ENCODE measurements at places on chromosomes 3 and 15. TPM values are rescaled to one million over a fixed set of nuclear protein-coding genes. Genes with fewer than 3 reads are reported as not detected.

The CX3CR1 gene
- total RNA-seq = 0.32 TPM

The ACTRT3 gene
- total RNA-seq = 3.3 TPM

GRCh38 chr3:190169243-190169642, 48.5 kb upstream of the P3H2 start:
- H3K27ac ChIP-seq = no peak overlapping the region
- H3K4me3 ChIP-seq = no peak overlapping the region
- H3K4me1 ChIP-seq = no peaks in the 10 kb centered on the region
- no peaks in the 10 kb centered on the region for H3K27me3 ChIP-seq
- no peak for DNase-seq

GRCh38 chr3:13235897-13236296, 162.7 kb upstream of the IQSEC1 start:
- peaks cover 8% of the 10 kb centered on the region for H3K27me3 ChIP-seq
- no peak overlapping the region for H3K4me3 ChIP-seq
- no peaks in the 10 kb centered on the region for H3K36me3 ChIP-seq
- H3K4me1 ChIP-seq = no peaks in the 10 kb centered on the region
- DNase-seq = no peak
- H3K27ac ChIP-seq = no peak overlapping the region

DNA sequence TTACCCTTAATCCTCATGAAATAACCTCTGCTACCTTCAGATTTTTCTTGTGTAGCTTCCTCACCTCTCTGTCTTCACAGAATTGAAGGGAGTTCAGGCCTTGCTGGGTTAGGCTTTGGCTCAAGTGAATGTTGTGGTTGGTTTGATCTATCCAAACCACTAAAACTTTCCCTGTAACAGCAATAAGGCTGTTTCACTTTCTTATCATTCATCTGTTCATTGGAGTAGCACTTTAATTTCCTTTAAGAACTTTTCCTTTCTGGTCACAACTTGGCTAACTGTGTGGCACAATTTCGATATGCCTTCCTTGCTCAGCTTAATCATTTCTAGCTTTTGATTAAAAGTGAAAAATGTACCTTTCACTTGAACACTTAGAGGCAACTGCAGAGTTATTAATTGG, 129.8 kb downstream of the NR1I2 start:
- no peak overlapping the region for H3K4me3 ChIP-seq
- DNase-seq = no peak
- H3K27me3 ChIP-seq = no peaks in the 10 kb centered on the region
- H3K27ac ChIP-seq = no peak overlapping the region
- no peaks in the 10 kb centered on the region for H3K4me1 ChIP-seq
- peaks cover 14% of the 10 kb centered on the region for H3K36me3 ChIP-seq

DNA sequence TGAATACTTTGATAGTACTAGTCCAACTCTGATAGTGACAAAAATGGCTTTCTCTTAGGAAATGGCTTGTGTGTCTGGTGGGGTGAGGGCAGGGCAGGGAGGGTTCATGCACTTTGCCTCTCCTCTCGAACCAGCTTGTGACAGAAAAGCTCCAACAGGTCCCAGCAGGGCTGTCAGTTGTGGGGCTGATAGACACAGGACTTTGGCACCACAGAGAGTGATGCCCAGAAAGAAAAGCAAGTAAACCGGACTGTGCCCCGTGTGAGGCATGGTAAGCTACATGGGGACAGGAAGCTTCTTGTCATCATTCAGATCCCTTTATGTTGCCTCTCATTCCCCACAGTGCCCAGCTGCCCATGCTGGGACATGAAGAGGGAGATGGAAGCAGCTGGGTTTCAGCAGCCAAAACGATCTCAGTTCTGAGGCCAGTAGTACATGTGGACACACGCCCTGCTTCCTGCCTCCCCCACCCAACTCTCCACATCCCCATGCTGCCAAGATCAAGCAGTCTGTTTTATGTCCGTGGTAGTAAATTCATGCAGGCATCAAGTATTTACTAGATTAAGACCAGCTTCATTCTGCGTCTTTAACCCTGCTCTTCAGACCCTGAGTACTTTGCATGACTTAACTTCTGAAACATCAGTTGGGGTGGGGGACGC, 29.7 kb upstream of the LIPC start:
- no peak overlapping the region for H3K4me3 ChIP-seq
- no peak overlapping the region for H3K27ac ChIP-seq
- no peak for DNase-seq
- H3K36me3 ChIP-seq = no peaks in the 10 kb centered on the region

DNA sequence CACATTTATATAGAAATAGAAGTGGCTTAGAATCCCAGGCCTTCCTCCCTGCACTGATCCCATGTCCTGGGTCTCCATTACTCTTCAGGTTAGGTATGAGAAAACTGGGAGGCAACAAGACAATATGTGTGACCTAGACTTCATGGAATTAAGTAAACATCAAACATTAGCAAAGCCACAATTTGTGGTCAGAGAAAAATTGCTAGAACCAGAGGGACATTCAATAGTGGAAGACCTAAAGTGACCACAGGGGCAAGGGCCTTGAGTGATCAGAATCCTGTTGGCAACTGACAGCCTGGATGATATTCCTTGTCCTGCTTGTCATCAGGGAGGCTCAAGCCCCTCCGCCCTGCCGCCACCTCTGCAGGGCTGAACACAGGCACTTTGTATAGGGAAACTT, 322.8 kb upstream of the CTNNB1 start:
- H3K4me3 ChIP-seq = no peak overlapping the region
- peaks cover 9% of the 10 kb centered on the region for H3K4me1 ChIP-seq
- H3K36me3 ChIP-seq = no peaks in the 10 kb centered on the region

DNA sequence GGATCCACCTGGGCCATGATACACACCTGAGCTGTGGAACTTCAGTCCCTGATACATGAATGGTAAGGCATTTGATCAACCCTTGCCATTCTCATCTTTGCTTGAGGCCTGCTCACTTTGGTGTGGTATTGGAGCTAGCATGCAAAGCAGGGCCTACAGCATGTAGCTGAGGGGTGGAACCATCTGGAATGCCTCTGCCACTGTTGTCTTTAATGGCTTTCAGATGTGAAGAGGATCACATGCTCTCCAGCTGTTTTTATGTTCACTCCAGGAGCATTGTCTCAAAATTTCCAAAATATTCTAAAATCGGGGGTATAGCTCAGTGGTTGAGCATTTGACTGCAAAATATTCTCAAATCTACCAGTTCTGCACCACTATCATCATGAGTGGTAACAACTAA, 64.4 kb upstream of the PHLDB2 start:
- H3K4me3 ChIP-seq = no peak overlapping the region
- no peaks in the 10 kb centered on the region for H3K4me1 ChIP-seq
- H3K27ac ChIP-seq = no peak overlapping the region
- H3K36me3 ChIP-seq = no peaks in the 10 kb centered on the region
- H3K27me3 ChIP-seq = no peaks in the 10 kb centered on the region
- DNase-seq = no peak

GRCh38 chr3:17431484-17432045, 310.9 kb downstream of the TBC1D5 start:
- no peaks in the 10 kb centered on the region for H3K36me3 ChIP-seq
- no peak overlapping the region for H3K27ac ChIP-seq
- no peaks in the 10 kb centered on the region for H3K4me1 ChIP-seq
- H3K27me3 ChIP-seq = no peaks in the 10 kb centered on the region

DNA sequence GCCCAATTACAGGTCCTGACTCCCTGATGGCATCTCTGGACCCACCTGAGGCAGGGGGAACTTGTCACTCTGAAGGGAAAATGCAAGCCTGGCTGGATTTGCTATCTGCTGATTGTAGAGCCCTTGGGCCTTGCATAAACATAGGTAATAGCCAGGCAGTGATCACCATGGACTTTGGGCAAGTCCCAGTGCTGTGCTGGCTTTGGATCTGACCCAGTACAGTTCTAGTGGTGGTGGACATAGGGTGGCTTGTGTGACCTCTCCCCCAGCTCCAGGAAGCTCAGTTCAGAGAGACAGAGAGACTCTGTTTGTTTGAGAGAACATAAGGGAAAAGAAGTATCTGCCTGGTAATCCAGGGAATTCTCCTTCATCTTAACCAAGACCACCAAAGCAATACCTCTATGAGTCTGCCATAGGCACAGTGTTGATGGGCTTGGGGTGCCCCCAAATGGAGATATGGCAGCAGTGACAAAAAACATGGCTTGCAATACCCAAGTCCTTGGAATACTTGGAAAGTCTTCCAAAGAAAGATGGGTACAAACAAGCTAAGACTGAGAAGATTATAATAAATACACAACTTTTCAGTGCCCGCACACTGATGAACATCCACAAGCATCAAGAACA, 348.5 kb downstream of the PYDC2 start:
- no peaks in the 10 kb centered on the region for H3K36me3 ChIP-seq
- no peaks in the 10 kb centered on the region for H3K27me3 ChIP-seq
- no peak overlapping the region for H3K27ac ChIP-seq
- no peak for DNase-seq
- no peak overlapping the region for H3K4me3 ChIP-seq
- no peaks in the 10 kb centered on the region for H3K4me1 ChIP-seq

All from astrocyte (in vitro differentiated cells and primary cell).